ENCODE measurements at places on chromosomes 13 and 19.

- no peak for DNase-seq
These were observed 112.2 kb downstream of the FGF14 start for GRCh38 chr13:102289606-102290005.

DNA sequence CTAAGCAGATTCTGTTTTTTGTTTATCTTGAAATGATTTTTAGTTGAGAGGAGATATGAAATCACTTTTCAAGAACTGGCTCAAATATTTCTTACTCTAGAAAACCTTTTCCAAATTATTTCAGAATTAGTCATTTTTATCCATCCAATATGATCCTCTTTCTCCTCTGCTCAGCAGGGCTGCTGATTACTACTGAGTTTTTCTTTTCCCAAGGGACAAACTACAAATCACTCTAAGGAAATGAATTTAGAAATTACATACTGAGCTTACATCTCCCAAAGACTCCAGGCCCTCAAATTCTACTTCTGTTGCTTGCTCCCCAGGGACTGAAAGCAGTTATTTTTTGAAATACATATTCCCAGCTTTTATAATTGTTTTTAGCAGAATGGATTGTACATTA lies 87.4 kb upstream of the UFM1 start:
- DNase-seq: no peak

DNA sequence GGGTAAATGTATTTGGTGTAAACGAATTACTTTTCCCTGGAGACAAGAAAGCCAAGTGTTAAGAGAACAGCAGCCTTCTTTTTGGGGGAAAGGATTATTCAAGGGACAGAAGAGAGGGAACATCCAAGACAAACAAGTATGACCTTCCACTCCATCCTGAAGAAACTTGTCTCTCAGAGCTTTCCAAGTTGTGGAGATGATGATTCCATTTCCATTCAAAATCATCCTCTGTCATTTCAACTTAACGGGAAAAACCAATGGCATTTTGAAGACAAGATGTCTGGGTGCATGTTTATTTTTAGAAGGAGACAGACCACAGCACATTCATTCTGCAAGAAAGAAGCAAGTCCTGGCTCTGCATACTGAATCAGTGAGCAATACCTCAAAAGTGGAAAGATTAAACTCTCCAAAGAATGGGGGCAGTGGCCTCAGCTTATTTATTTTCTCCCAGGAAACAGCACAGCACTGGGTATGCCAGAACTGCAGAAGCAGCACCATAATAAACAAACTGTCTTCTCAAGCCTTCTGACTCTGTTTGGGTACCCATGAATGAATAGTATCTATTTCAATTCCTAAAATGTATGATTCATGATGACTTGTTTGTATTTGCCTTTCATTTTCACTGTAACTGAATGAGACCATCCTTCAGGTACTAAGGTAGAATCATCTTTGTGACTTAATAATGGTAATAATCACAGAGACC lies 541.0 kb downstream of the RFC3 start:
- no peak for DNase-seq

DNA sequence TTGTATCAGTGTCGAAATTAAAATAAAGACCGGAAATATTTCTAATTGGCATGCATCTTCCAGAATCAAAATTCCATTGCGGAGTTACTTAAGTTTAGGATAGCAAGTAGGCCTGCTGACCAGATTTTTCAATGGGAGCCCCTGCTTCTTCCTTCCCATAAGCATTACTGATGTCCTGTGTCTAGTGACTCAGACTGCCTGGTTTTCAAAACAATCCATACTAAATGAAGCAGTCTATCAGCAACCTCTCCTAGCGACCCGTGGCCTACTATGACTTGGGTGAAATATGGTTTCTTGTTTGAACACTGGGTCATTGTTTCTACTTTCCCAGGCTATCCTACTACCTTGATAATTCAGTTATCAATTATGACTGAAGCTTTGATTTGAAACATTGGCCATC lies 571.6 kb downstream of the TBC1D4 start:
- DNase-seq: no peak

All from HuH-7 (cell line).